ENCODE measurements at places on chromosomes 11 and 22. TPM values are rescaled to one million over a fixed set of nuclear protein-coding genes. Genes with fewer than 3 reads are reported as not detected.

The ARSA gene
- total RNA-seq: 122 TPM

The MPZL3 gene
- total RNA-seq: 9.2 TPM

The BACE1 gene
- 11.4 TPM for total RNA-seq

The KCNK7 gene
- total RNA-seq: 2.5 TPM

The TRIM49 gene
- total RNA-seq: not detected

DNA sequence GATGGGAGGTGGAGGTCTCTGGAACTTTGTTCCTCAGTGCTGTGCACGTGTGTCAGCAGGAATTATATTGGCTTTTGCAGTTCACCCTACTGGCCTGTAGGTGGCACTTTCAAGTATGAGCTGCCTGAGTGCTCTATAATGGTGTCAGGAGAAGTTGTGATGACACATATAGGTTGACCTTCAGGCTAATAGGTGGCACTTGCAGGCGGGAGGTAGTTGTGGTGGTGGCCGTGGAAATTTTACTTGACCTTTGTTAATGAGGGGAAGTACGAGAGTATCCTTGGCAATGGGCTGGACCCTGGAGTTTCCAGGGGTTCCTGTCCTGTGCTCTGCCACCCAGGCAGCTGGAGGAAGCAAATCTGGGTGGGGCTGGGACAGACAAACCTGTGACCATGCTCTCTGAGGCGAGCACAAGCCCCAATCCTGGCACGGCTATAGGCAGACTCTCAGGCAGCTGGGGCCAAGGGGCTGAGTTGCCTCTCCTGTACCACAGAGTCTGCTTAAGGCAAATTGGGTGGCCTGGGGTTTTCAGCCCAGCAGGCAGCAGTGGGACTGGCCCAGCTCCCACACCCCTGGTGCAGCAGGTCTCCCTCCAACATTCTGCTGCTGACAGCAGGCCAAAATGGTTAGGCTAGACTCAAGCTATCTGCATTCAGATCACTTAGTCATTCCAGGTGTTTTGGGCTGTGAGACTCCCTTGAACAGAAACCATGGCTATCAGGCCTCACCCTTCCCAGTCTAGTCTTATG is 147.5 kb upstream of the CTSC start:
- DNase-seq: no peak
- no peaks in the 10 kb centered on the region for H3K36me3 ChIP-seq
- no peaks in the 10 kb centered on the region for H3K27me3 ChIP-seq
- no peak overlapping the region for H3K27ac ChIP-seq
- H3K4me3 ChIP-seq: no peak overlapping the region

GRCh38 chr11:44456544-44457300 is 108.7 kb upstream of the CD82 start:
- H3K4me1 ChIP-seq: no peaks in the 10 kb centered on the region
- H3K27me3 ChIP-seq: no peaks in the 10 kb centered on the region
- no peaks in the 10 kb centered on the region for H3K36me3 ChIP-seq

DNA sequence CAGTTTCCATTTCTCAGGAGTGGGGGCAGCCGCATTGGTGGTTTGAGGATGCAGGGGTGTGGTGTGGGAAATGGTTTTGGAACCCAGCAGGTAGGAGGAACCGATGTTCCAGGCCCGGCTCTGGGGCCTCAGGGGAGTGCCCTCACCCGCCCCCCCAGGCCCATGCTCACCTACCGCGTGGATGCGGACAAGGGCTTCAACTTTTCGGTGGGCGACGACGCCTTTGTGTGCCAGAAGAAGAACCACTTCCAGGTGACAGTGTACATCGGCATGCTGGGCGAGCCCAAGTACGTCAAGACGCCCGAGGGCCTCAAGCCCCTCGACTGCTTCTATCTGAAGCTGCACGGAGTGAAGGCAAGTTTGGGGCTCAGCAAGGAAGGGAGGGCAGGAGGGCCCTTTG is 18.6 kb downstream of the TMEM258 start:
- H3K27ac ChIP-seq: no peak overlapping the region
- H3K4me1 ChIP-seq: no peaks in the 10 kb centered on the region
- DNase-seq: no peak

DNA sequence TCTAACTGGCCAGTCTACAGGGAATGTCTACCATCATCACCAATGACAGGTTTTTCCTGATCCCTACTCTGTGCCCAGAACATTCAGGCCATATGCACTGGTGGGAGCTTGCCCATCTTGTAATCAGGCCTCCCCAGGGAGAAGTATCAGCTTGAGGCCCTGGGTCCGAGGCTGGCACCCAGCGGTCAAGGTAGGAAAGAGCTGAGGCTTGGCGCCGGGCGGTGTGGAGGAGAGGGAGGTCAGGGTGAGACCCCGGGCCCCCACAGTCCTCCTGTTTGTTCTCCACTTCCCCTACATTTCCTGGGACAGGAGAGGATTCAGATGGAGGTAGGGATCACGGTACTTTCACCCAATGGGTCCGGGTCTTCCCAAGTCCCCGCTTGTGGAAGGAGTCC is 15.5 kb downstream of the TSKU start:
- H3K27me3 ChIP-seq: no peaks in the 10 kb centered on the region
- no peak overlapping the region for H3K27ac ChIP-seq
- no peaks in the 10 kb centered on the region for H3K36me3 ChIP-seq
- H3K4me3 ChIP-seq: peak overlapping the region; percentile 35
- no peak for DNase-seq

Measured in Peyer's patch (tissue), 4 donors.